NCI-H1436 treated with DMSO at 0.1 percent for 48 hours (cell line): ENCODE measurements at places on chromosomes 5 and 9.

DNA sequence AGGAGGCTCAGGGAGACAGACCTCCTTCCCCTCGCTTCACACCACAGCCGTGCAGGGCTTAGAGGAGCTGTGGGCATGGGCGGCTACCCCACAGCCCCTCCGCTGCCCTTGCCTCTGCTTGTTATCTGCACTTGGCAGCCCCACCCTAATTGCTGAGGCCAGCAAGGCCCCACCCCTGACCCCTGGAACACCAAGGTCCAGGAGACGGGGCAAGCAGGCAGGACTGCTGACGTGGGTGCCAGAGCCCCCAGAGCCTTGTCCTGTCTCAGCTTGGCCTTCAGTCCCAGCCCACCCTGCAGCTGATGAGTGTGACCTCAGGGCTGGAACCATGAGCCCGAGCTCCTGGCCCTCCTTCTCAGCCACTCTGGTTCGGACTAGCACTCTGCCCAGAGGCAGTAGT lies 29.1 kb upstream of the NEURL1B start:
- no peak for DNase-seq

GRCh38 chr5:32646061-32646969 lies 61.0 kb downstream of the SUB1 start:
- no peak for DNase-seq

- no peak for DNase-seq
These were observed 265.7 kb upstream of the EDIL3 start for GRCh38 chr5:84650429-84650828.

- DNase-seq, result no peak
These were observed 586 bp downstream of the TXN start for GRCh38 chr9:110255463-110256379.

DNA sequence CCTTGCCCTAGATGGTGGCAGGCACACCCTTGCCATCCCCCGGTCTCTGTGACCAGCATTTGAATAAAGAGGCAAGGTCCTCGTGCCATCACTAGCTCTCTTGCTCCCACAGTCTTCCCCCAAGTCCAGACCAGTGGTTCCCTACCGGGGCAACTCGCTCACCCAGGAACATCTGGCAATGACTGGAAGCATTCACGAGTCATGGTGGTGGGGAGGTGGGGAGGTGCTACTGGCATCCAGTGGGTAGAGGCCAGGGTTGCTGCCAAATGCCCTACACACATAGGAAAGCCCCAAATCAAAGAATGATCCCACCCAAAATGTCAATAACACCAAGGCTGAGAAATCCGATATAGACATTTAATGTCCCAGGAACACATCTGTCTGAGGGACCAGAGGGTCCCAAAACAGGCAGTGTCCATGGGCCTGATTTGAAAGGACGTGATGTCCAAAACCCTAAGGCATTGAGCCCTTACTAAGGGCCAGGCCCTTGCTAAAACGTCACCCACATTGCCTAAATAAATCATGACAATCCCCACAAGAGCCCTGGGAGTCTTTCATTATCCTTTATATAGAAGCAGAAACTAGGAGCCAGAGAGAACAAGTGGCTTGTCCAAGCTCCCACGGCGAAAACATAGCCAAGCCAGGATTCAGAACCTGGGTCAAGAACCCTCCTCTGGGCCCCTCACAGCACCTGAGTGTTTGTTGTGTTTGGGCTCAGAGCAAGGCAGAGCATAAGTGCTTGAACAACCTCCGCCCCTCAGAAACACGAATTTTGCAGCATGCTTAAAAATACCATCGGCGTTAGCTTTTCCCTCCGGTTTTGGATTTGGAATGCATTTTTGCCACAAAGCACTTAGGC lies 119.3 kb upstream of the WWC1 start:
- no peak for DNase-seq

- no peak for DNase-seq
These were observed 18.3 kb upstream of the CD180 start for GRCh38 chr5:67214707-67215447.

DNA sequence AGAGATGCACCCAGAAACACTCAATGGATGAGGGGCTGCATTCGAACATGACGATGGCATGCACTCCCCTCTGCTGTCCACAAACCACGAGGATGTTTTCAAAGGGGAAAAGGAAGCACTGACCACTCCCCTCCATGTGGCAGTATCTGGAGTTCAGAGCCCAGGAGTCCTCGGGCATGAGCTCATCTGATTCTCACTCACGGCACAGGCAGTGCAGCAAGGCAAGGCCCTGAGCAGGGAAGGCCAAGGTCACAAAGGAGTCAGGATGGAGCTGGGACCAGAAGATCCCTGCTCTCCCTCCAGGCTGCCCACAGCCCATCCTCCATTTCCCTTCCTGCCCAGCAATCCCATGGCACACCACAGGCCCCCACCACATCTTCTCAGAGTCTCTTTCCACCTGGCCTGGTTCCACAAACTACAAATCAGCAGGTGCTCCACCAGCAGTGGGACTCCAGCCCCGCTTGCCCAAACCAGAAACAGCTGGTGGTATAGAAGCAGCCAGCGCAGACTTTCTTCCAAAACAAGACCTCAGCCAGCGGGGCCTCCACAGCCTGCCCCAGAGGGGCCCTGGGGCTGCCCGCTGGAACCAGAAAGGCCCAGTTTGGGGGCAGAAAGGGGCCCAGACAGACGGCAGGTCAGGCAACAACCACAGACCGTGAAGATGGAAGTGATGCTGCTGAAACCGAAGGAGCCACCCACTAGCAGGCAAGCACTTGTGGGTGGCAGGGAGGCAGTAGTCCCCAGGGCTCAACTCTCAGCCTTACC lies 12.2 kb downstream of the TNIP1 start:
- no peak for DNase-seq

- DNase-seq, result no peak
These were observed 125.7 kb upstream of the ITGA1 start for GRCh38 chr5:52661903-52662595.

DNA sequence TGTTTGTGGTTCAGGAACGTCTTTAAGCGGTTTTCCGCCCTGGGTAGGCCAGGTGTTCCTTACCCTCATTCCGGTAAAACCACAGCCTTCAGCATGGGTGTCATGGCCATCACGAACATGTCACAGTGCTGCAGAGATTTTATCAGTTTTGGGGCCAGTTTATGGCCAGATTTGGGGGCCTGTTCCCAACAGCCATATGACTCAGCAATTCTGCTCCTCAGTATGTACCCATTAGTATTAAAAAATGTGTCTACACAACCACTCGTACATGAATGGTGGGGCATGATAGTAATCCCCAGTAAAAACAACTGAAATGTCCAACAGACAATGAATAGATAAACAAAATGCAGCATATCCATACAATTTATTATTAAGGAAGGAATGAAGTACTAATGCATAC lies 51.9 kb upstream of the TTC23L start:
- DNase-seq, result no peak

GRCh38 chr5:125411744-125412560 lies 665.5 kb upstream of the ZNF608 start:
- no peak for DNase-seq

- DNase-seq, result no peak
These were observed 70.1 kb upstream of the CCDC180 start for GRCh38 chr9:97237311-97237786.

DNA sequence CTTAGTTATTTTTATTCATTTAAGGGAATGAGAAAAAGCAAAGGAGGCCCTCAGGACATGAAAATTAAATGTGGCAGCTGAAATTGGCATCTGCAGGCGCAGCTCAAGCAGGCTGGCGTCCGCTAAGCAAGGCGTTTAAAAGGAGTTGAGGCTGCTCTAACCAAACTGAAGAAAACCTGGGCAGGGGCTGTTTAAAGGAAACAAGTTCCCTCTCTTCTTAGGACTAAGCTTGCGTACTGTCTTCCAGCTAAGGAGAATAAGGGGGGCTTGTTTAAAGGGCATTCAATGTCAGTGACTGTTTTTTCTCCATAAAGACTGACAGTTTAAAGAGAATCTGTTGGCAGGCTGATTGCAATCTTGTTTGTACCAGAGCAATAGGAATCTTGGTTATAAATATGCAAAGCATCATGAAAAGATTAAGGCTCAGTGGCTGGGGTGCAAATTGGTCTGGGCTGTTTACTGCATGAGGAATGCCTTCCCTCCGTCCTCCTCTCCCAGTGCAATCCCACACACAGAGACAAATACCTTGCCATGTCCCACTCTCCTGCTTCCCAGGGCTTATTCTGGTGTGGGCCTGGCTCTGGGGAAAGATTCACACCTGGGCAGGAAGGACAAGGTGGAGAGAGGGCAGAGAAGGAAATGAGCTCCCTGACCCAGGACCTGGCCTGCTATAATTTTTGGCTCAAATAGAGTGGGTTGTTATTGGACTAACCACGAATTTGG lies 85.9 kb upstream of the LIFR start:
- DNase-seq, result no peak

DNA sequence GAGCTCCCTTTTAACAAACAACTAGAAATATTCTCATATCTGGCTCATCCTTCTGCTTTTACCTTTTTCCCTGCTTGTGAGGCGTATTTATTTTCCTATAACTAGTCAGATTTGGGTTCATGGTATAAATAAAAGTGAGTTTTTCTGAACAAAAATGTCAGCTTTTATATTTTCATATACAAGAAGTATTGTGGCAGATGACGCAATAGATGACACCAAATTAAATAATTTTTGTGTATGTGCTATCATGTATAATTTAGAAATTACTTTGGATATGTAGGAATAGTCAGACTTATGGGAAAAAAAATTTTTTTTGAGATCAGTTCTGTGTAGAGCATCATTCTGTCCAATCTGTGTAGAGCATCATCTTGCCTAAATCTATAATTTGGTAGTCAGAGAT lies 45.7 kb upstream of the SLC27A6 start:
- DNase-seq, result no peak

DNA sequence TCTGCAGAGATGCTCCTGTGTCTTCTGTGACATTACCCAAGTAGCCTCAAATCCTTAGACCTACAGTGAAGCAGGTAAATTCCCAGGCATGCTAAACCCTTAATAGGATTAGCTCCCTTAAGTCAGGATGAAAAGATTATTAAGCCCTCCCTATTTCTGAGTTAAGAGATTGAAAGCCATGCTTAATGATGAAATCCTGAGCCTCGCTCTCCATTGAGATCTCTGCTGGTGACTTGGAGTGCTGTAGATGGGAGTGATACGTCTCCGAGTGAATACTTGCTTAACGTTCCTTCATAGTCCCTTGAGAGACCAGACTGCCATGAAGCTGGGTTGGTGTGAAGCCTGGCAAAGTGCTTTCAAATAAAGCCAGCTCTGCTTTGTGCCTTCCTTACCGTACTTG lies 34.2 kb downstream of the AOPEP start:
- no peak for DNase-seq

DNA sequence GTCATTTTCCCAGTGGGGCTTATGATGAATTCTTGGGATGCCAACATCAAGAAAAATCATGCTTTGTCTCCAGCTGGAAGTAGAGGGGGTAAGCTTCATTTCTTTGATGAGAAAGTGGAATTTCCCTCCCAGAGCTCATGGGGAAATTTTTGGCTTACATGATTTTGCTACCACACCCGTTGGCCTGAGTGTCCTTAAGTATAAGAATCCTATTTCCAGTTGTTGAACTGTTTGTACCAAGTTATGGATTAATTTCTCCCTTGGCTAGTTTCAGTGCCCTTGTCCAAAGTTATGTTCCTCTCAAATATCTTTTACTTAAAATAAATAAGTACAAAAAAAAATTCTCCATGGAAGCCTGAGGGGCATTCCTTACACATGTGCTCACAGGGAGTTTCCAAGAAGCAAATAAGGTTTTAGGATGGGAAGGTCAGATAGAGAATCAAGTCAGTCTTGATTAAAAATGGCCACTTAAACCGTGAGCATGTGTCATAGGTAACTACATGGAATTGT lies 82.3 kb downstream of the PTCD2 start:
- no peak for DNase-seq

DNA sequence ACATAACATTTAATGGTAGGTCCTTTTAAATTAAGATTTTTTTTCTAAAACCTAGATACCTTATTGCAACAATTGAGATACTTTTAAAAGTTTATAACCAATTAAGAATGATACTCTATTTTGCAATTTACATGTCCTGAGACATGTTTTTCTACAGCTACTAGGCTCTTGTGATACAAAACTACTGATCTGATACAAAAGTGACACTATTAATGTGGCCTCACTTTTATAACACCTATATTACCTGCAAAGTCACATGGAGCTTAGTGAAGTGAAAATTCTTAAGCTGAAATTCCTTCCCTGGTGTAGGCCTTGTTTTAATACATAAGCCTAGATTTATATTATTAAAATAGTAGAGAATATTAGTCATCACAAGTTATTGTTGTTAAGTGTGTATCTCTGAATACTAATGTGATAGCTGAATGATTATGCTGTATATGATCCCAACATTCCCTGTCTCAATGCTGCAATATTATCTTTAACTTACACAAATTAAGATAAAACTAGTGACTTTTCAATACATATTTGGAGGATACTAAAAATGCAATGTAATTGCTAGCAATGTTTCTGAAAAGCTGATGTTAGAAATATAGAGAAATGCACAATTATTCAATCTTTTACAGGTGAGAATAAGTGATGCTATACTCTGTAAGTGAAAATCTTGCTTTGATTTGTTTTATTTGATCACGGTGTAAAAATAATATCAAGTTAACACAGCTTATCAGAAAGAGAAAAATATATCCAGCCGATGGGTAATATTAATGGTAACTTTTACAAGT lies 2.6 kb downstream of the NFIB start:
- no peak for DNase-seq

GRCh38 chr5:7468742-7469141 lies 72.8 kb downstream of the ADCY2 start:
- DNase-seq, result no peak

- DNase-seq, result no peak
These were observed 82.4 kb downstream of the PTCH1 start for GRCh38 chr9:95434116-95435073.

DNA sequence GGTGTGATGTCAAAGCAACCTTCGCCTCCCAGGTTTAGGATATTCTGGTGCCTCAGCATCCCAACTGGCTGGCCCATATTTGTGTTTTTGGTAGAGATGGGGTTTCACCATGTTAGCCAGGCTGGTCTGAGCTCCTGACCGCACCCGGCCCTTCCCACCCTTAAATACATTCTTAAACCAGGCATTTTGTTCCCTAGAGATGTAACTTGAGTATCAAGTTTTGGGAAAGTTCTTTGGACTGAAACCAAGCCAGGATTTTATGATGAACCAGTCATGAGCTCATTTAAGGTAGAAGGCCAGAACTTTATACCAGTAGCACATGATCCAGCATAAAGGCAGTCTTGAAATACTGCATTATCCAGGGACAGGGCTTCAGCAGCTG lies 3.5 kb downstream of the RPL7A start:
- DNase-seq, result no peak

GRCh38 chr5:22460189-22460588 lies 393.0 kb downstream of the CDH12 start:
- DNase-seq, result no peak

DNA sequence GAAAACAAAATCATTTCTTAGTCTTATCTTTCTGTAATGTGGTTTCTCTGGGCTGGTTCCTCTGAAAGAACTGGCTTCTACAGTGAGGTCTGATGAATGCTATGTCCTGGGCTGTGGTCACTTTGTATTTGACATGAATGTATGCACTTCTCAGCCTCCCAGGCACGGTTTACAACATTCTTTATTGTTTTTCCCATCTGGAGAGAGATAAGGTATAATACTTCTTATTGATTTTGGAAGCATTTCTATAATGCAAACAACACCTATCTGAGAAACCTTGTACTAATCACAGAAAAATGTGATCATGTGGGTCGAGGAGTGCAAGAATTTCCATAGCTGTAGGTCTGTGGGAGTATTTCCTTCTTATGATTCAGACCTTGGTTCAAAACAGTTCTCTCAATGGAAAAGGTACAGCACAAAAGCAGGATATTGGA lies 46.9 kb downstream of the ACTBL2 start:
- DNase-seq, result no peak

- DNase-seq, result no peak
These were observed 36.3 kb upstream of the UBTD2 start for GRCh38 chr5:172319708-172320441.

GRCh38 chr5:107325866-107326265 lies 344.9 kb downstream of the EFNA5 start:
- DNase-seq, result no peak
